ENCODE measurements at places on chromosomes 11 and 22. TPM values are rescaled to one million over a fixed set of nuclear protein-coding genes. Genes with fewer than 3 reads are reported as not detected.

The ISX gene
- 0.43 TPM for polyA plus RNA-seq

The SRSF8 gene
- 70.2 TPM for polyA plus RNA-seq

The CYB5R2 gene
- polyA plus RNA-seq, result 32.8 TPM

The ANKK1 gene
- polyA plus RNA-seq, result 0.60 TPM

The CCDC89 gene
- polyA plus RNA-seq, result 3.0 TPM

The FAM227A gene
- polyA plus RNA-seq, result 12.0 TPM

The OR2AT4 gene
- polyA plus RNA-seq, result 0.07 TPM

The CSF2RB gene
- polyA plus RNA-seq, result 1.9 TPM

The MOGAT2 gene
- 1.1 TPM for polyA plus RNA-seq

The IGSF9B gene
- 8.3 TPM for polyA plus RNA-seq

The APOBEC3G gene
- 5.2 TPM for polyA plus RNA-seq

All from left kidney (tissue), 8 donors.